Small intestine (tissue), 16 donors: ENCODE measurements at places on chromosomes 5 and 9. TPM values are rescaled to one million over a fixed set of nuclear protein-coding genes. Genes with fewer than 3 reads are reported as not detected.

DNA sequence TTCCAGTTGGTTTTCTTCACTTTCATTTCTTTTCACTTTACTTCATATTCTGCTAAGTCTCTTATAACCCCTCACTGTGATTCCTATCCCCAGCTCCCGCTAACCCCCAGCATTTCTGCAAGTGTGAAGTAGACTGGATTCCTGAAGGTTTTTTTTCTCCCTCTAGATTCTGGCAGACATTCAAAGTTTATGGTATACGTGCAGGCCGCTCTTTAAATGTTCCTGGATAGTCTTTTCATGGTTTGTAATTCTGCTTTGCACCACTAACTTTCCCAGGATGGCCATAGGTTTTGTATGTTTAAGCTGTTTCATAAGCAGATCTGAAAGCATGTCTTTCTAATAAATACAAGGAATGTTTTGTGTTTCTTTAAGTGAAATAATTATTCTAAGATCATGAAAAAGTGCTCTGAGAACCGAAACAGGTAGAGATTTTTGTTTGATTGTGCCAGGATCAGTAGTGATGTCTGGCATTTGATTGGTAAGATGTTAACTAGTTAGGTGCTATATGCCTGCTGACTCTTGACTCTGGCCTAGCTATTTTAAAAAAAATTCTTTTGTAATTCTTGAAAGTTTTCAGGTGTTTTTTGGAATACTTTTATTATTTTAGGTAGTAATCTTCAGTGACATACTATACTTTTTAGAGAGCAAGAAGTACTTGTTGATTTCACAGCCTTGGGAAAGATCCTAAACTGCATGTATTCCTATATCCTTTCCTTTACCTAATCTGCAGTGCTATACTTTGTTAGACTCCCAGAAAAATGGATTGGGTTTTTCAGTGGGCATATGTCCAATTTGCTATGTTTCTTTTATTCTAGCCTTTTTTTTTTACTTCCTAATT is 29.7 kb downstream of the CNOT6 start:
- DNase-seq: no peak
- H3K4me3 ChIP-seq: no peak overlapping the region
- no peak overlapping the region for H3K27ac ChIP-seq
- peaks cover 4% of the 10 kb centered on the region for H3K4me1 ChIP-seq

DNA sequence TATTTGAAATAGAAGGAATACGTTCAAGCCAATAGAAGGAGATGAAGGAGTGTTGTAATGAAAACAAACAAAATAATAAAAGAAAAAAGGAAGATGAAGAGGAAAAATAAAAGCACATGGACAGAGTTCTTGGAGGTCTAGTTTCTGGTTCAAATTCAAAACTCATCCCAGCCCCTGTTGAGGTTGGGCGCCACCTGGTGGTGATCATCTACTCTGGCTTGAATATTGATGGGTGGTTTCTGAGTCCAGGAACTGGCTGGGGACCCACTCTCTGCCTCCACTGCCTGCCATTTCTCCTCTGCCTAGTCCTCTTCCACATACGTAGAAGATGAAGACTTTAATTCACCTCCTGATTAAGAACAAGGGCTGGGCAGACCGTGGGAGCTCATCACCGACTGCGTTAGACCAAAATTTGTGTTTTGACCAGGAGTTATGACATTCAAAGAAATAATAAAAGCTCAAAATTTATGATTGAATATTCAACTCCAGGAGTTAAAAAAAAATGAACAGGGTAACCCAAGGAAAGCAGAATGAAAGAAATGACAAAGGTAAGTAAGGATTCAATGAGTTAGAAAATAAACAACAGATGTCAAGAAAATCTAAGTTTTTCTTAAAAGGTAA is 99.0 kb upstream of the SLC1A3 start:
- H3K27ac ChIP-seq: no peak overlapping the region
- peak; percentile 77 for DNase-seq
- no peak overlapping the region for H3K4me3 ChIP-seq
- H3K36me3 ChIP-seq: no peaks in the 10 kb centered on the region

DNA sequence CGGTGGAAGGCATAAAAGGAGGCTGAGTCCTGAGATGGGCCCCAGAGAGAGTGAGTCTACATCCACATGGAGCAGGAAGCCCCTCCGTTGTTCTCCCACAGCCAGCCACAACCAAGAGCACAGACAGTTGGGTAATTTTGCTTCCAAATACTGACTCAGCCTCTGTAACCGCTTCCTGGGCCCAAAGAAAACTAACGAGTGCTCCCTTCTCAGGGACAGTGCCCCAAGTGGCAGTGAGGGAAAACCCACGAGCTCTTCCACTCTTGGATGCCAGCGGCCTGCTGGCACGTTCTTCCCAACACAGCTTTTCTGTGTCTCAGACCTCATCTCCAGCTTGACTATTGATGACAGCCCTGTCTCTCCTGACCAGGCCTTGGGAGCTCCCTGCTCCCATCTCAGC is 207.6 kb downstream of the FSTL4 start:
- H3K4me1 ChIP-seq: no peaks in the 10 kb centered on the region
- H3K27ac ChIP-seq: no peak overlapping the region
- no peak overlapping the region for H3K4me3 ChIP-seq
- DNase-seq: no peak
- H3K27me3 ChIP-seq: no peaks in the 10 kb centered on the region

- DNase-seq: no peak
- H3K36me3 ChIP-seq: no peaks in the 10 kb centered on the region
- peaks cover 9% of the 10 kb centered on the region for H3K4me1 ChIP-seq
- H3K4me3 ChIP-seq: no peak overlapping the region
- no peak overlapping the region for H3K27ac ChIP-seq
Observed at GRCh38 chr5:175700991-175701390, 43.1 kb downstream of the HRH2 start.

- H3K27me3 ChIP-seq: no peaks in the 10 kb centered on the region
- no peak overlapping the region for H3K4me3 ChIP-seq
- no peak overlapping the region for H3K27ac ChIP-seq
- peak; percentile 38 for DNase-seq
Observed at GRCh38 chr5:74543162-74543995, 97.1 kb downstream of the ENC1 start.

- no peaks in the 10 kb centered on the region for H3K27me3 ChIP-seq
- no peaks in the 10 kb centered on the region for H3K36me3 ChIP-seq
- no peak overlapping the region for H3K27ac ChIP-seq
- H3K4me1 ChIP-seq: peaks cover 14% of the 10 kb centered on the region
Observed at GRCh38 chr5:135605221-135605620, 26.4 kb upstream of the CXCL14 start.

- H3K36me3 ChIP-seq: no peaks in the 10 kb centered on the region
- H3K27ac ChIP-seq: peak overlapping the region; percentile 69
- no peaks in the 10 kb centered on the region for H3K4me1 ChIP-seq
- DNase-seq: no peak
Observed at GRCh38 chr9:114722081-114722621, 40.2 kb upstream of the TEX48 start.

DNA sequence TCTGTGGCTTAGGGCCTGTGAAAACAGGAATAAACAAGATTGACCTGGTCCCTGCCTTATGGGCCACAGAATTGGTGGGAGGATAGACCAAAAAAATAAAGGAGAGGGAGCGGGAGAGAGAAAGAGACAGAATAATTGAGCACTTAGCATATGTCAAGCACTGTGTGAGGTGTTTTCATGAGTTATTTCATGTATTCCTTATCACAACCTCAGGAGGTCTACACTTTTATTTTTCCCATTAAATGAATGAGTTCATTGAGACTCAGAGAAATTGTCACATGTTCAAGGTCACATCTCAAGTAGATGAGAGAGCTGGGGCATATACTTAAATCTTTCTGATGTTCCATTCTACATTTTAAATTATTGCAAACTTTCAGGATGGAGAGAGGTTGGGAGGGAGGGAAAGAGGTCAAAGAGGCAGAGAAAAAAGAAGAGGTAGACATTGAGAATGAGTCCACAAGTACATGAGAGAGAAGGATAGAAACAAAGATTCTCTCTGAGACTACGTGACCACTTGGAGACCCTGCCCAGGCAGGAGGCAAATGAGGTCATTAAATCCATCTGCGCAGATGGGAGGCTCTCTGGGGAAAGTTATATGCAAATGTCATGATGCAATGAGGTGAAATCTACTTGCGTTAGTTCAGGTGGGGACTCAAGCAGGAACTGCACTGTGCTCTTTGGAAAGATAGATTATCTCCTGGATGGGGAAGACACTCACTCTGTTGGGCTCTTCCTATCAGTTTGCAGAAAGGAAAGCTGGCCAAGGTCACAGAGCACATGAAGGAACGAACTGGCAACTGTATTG is 241.5 kb downstream of the PAPPA start:
- H3K27ac ChIP-seq: no peak overlapping the region
- no peaks in the 10 kb centered on the region for H3K27me3 ChIP-seq
- H3K4me3 ChIP-seq: no peak overlapping the region
- DNase-seq: no peak
- no peaks in the 10 kb centered on the region for H3K36me3 ChIP-seq

DNA sequence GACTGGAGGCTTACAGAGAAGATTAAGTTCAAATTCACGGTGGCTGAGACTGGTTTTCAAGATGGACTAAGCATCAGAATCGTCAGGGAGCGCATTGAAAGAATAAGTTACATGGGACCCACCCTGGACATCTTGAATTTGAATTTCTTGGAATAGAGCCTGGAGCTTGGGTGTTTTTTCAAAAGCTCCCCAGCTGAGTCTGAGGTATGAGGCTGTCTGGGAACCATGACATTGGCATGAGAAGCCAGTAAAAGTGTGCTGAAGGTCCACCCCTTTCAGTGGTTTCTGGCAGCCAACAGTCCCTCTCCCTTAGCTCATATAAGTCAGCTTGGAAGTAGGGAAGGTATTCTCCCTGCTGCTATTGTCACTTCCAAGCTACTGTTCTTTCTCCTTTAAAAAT is 97.8 kb downstream of the MAST4 start:
- H3K36me3 ChIP-seq: no peaks in the 10 kb centered on the region
- no peak overlapping the region for H3K4me3 ChIP-seq
- no peaks in the 10 kb centered on the region for H3K27me3 ChIP-seq

GRCh38 chr9:110183208-110184145 is 24.5 kb downstream of the C9orf152 start:
- H3K36me3 ChIP-seq: no peaks in the 10 kb centered on the region
- DNase-seq: peak; percentile 84
- H3K27ac ChIP-seq: no peak overlapping the region
- H3K27me3 ChIP-seq: no peaks in the 10 kb centered on the region

GRCh38 chr9:122904466-122904822 is 715 bp downstream of the RC3H2 start:
- DNase-seq: peak; percentile 36
- no peaks in the 10 kb centered on the region for H3K36me3 ChIP-seq
- H3K27ac ChIP-seq: peak overlapping the region; percentile 83
- peak overlapping the region; percentile 97 for H3K4me3 ChIP-seq
- H3K4me1 ChIP-seq: peaks cover 3% of the 10 kb centered on the region

- peak; percentile 39 for DNase-seq
- H3K27me3 ChIP-seq: no peaks in the 10 kb centered on the region
- no peaks in the 10 kb centered on the region for H3K36me3 ChIP-seq
- no peak overlapping the region for H3K4me3 ChIP-seq
- H3K27ac ChIP-seq: no peak overlapping the region
Observed at GRCh38 chr9:111955048-111955447, 58.4 kb downstream of the UGCG start.

DNA sequence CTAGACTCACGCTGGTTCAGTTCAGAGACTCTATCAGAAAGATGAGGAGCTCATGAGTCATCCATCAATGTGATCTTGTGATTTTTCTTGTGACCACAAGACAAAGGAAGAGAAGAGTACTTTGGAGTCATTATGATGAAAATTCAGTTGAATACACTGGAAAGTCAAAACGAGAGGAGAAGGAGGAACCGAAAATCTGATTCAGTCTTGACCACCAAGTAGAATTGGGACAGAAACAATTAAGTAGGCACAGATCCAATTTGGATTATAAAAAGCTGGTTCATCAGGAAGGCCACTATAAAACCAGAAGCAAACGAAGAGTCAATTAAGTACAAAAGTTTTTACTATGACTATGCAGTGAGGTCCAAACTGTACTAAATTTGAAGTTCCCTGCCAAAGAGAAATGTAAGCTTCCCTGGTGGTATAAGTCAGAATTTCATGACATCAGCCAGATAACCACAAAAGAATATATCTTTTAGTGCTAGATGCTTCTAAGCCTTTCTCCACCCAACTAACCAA is 90.9 kb downstream of the THBS4 start:
- H3K4me3 ChIP-seq: no peak overlapping the region
- H3K27ac ChIP-seq: no peak overlapping the region
- no peaks in the 10 kb centered on the region for H3K27me3 ChIP-seq
- DNase-seq: no peak
- no peaks in the 10 kb centered on the region for H3K36me3 ChIP-seq

DNA sequence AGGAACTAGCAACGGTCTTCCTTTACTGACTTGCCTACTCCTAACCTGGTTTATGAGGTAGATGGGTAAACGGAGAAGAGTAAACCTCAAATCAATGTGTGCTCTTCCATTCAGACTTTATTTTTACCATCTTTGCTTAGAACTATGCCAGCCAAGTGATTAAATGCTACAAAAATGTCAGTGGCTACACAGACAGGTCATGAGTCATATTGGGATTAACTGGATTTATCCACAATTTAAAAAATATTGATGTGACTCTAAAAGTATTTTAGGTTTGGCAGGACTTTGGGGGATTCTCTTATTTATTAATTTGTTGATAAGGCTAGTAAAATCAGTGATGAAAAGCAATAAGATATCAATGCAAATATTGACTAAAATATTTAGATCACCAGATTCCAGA is 275.0 kb downstream of the PLK2 start:
- no peak for DNase-seq
- no peak overlapping the region for H3K4me3 ChIP-seq
- H3K4me1 ChIP-seq: no peaks in the 10 kb centered on the region
- H3K27ac ChIP-seq: no peak overlapping the region

DNA sequence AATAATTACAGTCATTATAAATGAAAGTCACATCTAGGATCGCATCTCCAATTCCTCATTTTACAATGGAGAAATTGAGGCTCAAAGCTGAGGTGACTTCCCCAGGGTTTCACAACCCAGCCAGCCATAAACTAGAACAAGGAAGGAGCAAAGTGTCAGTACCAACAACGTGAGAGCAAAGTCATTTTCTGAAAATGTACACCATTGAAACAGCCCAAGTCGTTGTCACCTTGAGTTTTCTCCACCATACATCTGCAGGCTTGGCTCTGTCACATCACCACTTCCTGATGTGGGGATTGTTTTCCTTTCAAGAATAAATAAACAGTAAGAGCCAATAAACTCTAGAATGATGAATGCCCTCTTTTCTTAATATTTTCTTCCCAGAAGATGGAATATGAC is 184.5 kb upstream of the PTGER4 start:
- no peak overlapping the region for H3K27ac ChIP-seq
- no peak overlapping the region for H3K4me3 ChIP-seq
- H3K4me1 ChIP-seq: peaks cover 7% of the 10 kb centered on the region

DNA sequence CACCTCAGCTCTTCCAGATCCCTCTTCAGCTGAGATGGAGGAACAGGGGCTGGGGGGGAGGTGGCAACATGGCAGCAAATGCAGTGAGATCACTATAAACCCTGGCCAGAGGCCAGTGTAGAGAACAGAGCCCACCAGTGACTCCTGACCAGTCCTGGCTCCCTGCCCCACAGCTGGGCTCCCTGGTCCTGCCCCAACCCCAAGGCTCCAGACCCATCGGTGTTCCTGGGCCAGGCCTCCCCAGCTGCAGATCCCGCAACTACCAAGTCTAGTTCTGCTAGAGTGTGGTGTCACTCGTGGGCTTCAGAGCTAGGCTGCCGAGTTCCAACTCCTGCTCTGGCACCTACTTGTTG is 16.8 kb downstream of the AKNA start:
- no peaks in the 10 kb centered on the region for H3K27me3 ChIP-seq
- no peak overlapping the region for H3K4me3 ChIP-seq
- no peak overlapping the region for H3K27ac ChIP-seq
- peaks cover 20% of the 10 kb centered on the region for H3K36me3 ChIP-seq

Gene FBXL7
- 1.9 TPM for polyA plus RNA-seq

Gene PCDHA6
- polyA plus RNA-seq: not detected

Gene F2RL2
- polyA plus RNA-seq: not detected

Gene GLDC
- 0.63 TPM for polyA plus RNA-seq
